Esophagus squamous epithelium (tissue), 5 donors: ENCODE measurements at places on chromosomes 11 and 22.

- no peak for DNase-seq
Observed at GRCh38 chr22:22710719-22711531, 66.5 kb downstream of the GGTLC2 start.

- DNase-seq: no peak
Observed at GRCh38 chr11:46686886-46687795, 13.3 kb downstream of the ARHGAP1 start.

DNA sequence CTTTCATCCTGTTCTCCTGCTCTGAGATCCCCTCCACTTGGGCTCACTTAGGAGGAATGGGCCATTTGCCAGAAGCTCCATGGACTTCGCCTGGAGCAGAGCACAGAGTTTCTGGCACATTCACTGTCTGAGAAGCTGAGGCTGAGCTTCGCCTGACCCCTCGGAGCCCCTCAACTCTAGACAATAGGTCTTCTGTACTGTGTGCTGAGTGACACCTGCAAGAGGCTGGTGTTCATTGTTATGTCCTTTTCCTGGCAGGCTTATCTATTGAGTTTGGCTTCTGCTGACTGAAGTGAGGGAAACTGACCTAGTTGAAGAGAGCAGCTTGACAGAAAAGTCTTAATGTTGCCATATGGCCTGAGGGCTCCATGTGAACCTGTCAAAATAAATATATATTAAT, 124.3 kb downstream of the EHF start:
- no peak for DNase-seq

- DNase-seq: no peak
Observed at GRCh38 chr11:19631712-19632498, 80.7 kb upstream of the NAV2 start.

GRCh38 chr11:33801821-33802193, 27.5 kb upstream of the FBXO3 start:
- no peak for DNase-seq

GRCh38 chr11:110919241-110919922, 207.1 kb upstream of the ARHGAP20 start:
- DNase-seq: no peak

GRCh38 chr11:75706260-75706729, 11.3 kb upstream of the MOGAT2 start:
- no peak for DNase-seq

DNA sequence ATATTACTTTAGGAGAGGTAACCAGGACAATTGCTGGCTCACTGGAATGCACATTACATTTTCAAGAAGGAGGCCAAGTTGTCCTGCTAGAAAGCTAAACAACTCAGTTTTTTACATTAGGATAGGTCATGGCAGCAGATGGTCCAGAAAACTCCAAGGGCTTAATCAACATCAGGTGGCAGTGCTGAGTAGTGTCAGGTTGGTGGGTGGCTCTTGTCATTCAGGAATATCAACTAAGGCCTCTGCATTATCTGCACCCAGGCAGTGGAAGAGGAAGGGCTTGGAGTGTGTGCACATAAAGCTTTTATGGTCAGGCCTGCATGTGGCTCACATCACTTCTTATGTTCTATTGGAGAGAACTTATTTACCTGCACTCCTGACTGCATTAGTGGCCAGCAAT, 32.2 kb upstream of the OR4B1 start:
- no peak for DNase-seq

DNA sequence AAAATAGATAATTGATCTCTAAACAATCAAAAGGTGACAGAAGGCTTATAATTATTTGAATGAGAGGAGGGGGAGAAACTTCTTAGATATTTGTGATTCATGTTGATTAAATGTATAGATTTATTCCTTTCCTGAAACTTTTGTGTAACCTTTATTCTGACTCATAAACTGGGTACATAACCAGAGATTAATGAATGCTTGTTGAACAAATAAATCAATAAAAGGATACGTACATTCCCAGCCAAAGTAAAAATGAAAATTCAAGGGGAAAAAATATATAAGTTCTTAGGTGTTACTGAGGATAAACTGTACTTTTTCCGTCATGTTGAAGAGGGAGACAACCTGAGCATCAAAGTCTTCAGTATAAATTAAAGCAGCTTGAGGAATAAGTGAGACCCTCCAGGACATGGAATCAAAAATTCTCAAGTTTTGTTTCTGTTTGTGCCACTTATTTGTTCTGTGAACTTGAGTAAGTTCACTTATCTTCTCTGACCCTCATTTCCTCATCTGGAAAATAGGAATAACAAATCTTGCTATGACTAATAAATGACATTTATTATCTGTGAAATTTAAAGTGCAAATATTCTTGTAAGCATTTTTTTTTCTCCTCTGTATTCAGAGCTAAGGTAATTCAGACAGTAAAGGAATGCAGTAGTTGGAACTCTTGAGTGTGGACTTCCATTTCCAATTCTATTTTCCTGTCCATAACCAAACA, 195.4 kb downstream of the METTL15 start:
- no peak for DNase-seq

- no peak for DNase-seq
Observed at GRCh38 chr11:23679041-23679440, 817.8 kb upstream of the LUZP2 start.

GRCh38 chr11:67666676-67667489, 7.5 kb downstream of the ALDH3B2 start:
- DNase-seq: no peak
